Spleen (tissue), 13 donors: ENCODE measurements at places on chromosomes 13 and 19. TPM values are rescaled to one million over a fixed set of nuclear protein-coding genes. Genes with fewer than 3 reads are reported as not detected.

- DNase-seq = no peak
Measured at GRCh38 chr19:33998739-33999345, 173.5 kb upstream of the LSM14A start.

- DNase-seq = no peak
Measured at GRCh38 chr13:24263632-24264031, 45.7 kb upstream of the C1QTNF9 start.

DNA sequence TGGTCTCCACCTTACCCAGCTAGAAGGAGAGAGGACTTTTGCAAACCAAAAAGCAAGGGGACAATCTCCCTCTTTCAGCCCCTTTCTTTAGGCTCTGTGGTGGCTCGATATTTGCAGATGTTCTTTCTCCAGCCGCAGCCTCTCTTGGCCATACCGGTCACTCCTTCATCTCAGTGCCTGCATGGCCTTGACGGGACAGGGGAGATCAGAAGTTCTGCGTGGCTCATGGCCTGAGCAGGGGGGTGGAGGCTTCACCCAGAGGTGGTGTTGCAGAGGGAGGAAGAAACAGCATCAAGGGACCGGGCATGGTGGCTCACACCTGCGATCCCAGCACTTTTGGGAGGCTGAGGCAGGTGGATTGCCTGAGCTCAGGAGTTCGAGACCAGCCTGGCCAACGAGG, 53.2 kb downstream of the MYO9B start:
- no peak for DNase-seq

DNA sequence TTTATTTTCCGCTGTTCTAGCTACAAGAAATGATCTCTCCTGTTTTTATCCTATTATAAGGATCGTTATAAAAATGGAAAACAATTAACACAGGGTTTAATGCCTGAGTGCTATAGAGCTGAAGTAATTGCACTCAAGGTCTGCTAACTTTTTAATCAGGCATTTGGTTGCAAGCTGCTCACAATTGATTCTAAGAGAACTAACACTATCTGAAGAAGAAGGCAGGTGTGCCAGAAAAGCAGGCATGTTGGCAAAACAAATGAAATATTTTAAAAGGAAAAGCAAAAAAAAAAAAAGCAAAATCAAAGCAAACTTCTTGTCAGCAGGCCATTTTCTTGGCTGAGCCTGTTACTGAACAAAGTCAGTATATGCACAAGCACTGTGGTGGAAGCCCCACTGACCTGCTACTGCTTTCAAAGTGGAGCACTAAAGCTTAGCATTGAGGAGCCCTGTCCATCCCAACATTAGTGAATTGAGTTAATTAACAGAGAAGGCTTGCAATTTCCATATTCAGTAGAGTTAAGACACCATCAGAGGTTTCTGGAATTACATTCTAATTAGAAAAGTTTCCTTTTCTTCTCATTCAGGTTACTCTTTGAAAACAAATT, 574.2 kb downstream of the PCDH9 start:
- no peak for DNase-seq

PSG6 gene
- not detected for total RNA-seq

DNA sequence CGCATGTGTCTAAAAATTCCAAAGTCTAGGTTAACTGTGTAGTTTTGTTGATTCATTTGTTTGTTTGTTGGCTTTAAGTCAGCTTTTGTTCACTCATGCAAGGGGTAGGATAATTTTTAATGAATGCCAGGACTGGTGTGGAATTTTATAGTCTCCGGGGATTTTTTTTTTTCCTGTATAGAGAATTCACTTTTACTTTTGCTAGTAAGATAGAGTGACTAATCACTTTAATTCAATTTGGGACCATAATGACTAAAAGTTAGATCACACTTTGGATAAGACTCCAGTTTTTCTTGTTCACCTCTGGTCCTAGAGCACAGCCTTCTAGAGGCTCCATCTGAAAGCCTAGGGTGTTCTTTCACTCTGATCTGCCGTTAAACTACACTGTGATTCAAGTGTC, 1690.0 kb downstream of the PCDH9 start:
- DNase-seq = no peak

DNA sequence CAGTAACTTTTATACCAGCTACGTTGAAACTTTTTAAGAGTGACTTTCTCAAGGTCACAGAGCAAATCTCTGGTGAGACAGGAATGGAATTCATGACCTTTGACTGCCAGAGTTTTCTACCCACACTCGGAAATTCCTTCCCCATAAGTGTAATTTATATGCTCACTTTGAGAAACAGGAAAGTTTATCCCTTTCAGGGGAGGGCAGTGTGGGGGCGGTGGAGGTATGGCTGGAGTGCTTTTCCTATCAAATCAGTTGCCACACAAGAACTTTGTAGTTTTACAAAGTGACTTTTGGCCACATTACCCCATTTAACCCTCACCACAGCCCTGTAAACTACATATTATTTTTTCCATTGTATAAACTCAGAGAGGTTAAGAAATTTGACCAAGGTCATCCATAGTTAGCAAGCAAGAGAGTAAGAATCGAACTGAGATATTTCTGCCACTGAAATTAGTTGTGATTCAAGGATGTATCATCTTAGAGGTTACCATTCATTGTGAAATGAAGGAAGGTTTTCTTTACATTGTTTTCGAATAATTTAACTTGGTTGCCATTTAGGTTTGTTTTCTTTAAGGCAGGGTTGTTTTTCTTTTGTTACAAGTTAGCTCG, 5.9 kb downstream of the KLF12 start:
- DNase-seq = no peak

ZNF726 gene
- 6.4 TPM for total RNA-seq

PTPRH gene
- total RNA-seq = 97.9 TPM

DNA sequence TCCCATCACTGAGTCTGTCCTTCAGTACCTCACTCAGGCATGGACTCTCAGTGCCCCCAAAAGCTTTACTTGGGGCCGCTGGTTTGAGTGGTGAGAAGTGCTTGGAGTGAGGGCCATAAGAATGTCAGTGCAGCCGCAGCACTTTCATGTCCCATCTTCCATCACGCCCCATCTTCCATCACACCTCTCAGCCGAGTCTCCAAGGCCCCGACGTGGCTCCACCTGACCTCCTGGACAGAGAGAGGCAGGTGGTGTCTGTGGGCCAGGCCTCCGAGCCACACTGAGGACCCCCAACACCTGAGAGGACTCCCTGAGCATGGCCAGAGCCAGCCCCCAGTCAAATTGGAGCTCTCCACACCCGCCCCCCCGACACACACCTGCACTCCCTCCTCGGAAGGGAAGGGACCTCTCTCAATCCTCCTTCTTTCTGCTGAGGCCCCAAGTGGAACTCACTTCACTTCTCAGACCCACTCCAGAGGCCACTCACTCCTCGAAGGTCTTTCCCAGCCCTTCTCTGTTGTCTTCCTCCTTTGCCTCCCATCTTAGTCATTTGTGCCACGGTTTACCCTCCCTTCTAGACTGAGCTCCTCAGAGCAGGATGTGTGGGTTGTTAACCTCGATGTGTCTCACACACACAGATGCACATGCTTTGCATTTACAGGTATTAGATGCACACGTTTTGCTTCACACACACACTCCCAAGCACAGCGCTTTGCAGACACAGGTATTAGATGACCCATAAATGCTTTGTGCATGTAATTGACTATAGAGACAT, 65.7 kb upstream of the ATP12A start:
- no peak for DNase-seq

DNA sequence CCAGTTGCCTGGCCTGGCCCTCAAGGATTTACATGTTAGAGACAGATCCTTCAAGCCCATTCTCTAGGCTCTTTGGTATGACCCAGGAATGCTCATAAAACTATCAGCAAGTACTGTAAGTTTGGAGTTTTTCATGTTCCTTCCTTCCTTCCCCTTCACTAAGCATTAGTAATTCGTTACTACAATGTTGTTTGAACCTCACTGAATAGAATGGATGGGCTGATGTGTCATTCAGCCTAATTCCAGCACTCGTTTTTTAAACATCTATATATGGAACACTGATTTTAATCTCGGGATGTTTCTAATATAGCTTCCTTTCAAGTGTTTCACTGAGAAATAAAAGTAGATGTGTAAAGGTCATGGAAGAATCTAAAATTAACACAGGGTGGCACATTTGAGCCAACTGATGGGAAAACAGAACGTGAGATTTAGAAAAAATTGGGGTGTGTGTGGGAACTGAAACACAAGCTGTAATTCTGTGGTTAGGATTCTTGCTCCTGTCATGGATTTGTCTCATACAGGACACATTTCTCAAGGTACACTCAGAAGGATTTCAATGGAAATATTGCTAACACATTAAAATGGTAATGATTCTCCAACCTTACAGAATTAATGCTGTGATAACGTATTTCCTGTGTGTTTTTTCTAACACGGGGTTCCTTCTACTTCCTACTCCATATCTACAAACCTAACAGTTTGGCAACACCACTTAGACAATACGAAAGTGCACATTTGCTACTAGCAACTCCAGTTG, 93.4 kb downstream of the FLT1 start:
- DNase-seq = no peak

DNA sequence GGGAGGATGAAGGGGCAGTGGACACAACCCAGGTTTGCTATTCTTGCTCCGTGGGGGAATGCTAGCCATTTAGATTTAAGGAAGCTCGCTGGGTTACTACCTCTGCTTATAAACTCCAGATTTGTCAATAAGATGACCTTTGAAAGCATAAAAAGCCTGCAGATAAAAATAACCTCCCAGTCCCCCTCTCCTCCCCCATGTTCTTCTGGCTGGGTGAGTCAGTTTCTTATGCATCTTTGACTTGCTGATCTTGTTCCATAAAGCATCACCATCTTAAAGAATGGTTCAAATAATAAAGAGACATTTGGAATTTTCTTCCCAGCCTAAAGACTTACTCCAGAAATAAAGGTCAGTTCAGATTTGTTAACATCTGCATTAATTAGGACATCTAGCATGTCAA, 118.3 kb upstream of the RNF113B start:
- no peak for DNase-seq

DNA sequence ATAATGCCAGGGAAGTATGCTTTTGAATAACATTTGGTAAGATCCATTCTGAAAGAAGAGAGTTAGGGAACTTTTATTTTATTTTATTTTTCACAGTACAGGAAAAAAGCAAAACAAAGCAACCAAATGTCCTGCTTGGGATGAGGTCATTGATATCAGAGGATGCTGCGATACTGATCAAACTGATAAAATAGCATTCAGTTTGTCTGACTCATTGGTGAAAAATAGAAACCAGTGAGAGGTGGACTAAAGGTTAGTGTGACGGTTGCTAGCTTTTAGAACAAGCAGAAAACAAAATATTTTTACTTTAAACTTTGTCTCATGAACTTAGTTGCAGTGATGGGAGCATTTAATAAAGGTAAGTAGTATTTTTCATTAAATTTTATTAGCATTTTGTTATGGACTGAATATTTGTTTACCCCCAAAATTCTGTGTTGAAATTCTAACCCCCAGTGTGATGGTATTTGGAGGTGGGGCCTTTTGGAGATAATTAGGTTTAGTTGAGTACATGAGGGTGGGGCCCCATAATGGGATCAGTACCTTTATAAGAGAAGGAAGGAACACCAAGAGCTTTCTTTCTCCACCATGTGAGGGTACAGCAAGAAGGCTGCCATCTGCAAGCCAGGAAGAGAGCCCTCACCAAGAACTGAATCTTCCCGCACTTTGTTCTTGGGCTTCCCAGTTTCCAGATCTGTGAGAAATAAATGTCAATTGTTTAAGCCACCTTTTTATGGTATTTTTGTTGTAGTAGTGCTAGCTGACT, 37.3 kb downstream of the ITGBL1 start:
- DNase-seq = no peak

FCER2 gene
- 26.4 TPM for total RNA-seq

LAIR1 gene
- 95.9 TPM for total RNA-seq

ZNF625 gene
- 5.7 TPM for total RNA-seq

SRRM5 gene
- 0.40 TPM for total RNA-seq

- DNase-seq = no peak
Measured at GRCh38 chr13:106617561-106617960, 49.6 kb upstream of the ARGLU1 start.

GRCh38 chr19:34232566-34233481, 21.5 kb upstream of the GARRE1 start:
- no peak for DNase-seq

DNA sequence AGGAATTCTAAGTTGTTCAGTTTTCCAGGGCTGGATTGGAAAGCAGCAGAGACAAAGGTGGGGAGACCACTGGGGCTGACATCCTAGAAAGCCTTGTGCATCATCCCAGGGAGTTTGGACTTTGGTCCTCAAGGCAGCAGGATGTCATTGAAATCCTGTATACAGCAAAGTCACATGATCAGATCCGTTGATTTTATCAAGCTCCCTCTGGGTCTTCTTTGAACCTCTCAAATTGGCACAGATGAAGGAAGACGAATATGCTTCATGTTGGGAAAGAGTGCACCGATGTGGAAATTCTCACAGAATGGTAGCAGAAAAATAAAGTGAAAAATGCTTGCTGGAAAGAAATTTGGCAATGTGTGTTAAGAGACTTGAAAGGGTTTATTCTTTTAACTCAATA, 149.8 kb upstream of the TMTC4 start:
- DNase-seq = no peak

ZNF729 gene
- total RNA-seq = not detected

PROZ gene
- total RNA-seq = not detected

GRCh38 chr13:64078025-64078424, 2662.4 kb upstream of the PCDH20 start:
- DNase-seq = no peak

DNA sequence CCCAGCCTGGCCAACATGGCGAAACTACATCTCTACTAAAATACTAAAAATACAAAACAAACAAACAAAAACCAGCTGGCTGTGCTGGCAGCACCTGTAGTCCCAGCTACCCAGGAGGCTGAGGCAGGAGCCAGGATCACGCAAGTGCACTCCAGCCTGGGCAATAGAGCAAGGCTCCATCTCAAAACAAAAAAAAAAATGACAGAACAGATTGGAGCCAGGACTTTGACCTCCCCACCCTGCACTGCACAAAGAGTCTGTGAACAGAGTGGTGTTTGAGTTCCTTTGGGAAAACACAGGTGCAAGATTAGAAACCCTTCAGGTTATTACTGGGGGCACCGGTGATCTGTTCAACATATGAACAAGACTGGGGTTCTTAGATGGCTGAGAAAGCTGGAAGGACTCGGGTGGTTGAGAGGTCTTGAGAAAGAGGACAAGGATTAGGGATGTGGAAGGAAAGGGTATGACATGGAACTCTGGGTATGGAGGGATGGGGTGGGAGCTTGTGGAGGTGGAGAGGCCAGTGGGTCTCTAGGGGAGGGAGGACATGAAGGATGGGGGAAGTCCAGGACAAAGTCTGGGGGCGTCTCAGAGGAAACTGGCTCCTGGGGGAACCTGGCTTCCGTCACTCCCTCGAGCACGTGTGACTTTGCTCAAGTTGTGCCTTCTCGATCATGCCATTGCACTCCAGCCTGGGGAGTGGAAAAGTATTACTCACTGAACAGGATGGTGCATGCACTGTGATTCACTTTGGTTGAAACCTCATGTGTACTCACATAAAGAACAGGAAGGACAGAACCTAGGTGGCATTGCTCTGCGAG, 25.9 kb downstream of the RCN3 start:
- no peak for DNase-seq

GRCh38 chr13:50149932-50150331, 134.7 kb downstream of the KCNRG start:
- DNase-seq = no peak
